ENCODE measurements at places on chromosomes 6 and 20.

DNA sequence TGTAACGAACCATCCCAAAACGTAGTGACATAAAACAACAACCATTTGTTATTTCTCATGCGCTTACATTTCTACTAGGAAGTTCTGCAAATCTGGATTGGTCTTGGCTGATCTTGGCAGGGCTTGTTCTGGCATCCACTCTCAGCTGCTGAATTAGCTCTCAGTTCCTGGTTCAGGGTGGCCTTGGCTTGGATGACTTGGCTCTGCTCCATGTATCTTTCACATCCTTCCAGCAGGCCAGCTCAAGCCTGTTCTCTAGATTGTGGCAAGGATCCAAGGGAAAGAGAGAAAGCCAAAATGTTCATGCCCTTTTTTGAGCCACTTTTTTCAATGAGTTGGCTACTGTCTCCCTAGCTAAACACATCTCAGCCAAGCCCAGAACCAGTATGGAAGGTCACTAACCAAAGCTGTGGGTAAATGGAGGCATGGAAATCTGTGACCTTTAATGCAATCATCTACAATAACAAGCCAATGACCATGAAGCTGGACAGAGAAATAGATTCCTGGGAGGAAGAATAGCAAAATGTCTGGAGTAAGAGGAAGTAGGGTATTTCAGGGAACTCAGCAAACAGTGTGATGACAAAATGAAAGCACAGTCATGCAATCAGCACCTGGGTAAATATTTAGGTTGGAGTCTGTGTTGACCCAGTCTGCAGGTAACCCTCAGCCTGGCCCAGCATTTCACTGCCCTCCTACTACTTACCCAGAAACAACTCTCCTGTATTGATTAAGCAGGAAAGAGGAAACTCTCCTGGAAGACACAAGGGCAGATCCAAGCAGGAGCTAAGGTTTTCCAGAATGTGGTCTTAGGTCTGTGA is 32.7 kb upstream of the SNAP25 start:
- DNase-seq, result no peak

- DNase-seq, result no peak
These were observed at the start of gene HS3ST5 for GRCh38 chr6:114342826-114343781. TSS of gene HS3ST5 (minus strand) at chr6:114343023. CDS start at chr6:114062845, 280,178 bp downstream.

- DNase-seq, result no peak
These were observed 2.2 kb downstream of the NOL4L start for GRCh38 chr20:32582659-32583580.

DNA sequence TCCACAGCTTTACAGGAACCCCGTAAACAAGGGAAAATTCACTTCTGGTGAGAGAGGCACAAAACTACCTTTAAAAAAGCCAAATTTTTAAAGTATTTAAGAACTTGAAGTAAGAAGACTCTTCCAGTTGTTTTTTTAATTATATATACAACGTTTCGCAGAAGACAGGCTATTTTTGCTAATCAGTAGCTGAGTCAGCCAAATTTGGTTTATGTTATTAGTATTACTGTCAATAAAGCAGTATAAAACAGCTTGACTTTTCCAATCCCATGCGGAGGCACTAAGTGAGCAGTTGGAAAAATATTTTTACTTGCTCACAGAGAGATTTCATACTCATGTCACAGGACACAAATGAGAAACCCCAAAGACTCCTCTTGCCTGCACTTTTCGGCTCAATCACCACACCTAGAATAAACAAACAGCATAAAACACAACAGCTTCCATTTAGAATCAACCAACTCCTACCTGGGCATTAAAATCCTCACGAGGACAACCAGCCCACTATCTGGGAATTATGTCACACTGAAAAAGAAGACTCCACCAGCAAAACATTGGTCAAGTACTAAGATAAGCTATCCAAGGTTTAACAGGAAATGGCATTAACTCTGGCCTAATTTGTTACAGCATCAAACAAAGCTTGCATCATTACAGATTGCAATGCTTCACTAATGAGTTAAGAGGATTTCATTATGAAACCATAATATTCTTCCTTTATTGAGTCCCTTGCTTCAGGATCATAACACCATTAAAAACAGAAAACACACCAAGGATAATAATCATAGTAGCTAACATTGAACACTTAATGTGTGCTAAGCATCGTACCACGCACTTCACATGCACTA is 26.3 kb downstream of the ELOVL5 start:
- DNase-seq, result no peak

DNA sequence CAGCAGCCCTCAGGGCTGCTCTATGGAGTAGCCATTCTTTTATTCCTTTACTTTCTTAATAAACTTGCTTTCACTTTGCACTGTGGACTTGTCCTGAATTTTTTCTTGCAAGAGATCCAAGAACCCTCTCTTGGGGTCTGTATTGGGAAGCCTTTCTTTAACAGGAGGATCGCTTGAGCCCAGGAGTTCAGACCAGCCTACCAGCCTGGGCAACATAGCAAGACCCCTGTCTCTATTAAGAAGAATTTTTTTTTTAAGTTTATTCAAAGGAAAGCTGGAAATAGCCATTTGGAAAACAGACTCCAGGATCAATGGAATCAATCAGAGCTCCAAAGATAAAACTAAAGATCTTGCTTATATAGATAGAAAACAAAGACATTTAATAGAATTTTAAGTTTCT is 29.1 kb downstream of the OR2B2 start:
- DNase-seq, result no peak
